ENCODE measurements at places on chromosomes 2 and 18.

DNA sequence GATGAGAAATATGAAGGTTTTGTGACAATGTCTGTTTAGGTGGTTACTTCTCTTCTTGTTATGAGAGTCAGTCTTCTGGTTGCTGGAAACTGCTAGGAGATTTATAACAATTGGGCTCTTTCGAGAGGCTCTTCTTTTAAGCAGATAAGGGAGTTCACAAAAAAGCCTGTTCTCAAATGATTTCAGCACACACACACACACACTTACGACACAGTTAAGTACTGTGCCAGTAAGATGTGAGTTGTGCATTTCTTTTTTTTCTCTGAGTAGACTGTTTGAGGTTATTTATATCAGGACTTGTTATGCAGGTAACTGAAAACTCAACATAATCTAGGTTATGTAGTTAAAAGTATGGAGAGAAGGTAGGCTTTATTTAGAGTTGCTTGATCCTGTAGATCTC is 49.8 kb downstream of the MSH2 start:
- DNase-seq, result no peak

DNA sequence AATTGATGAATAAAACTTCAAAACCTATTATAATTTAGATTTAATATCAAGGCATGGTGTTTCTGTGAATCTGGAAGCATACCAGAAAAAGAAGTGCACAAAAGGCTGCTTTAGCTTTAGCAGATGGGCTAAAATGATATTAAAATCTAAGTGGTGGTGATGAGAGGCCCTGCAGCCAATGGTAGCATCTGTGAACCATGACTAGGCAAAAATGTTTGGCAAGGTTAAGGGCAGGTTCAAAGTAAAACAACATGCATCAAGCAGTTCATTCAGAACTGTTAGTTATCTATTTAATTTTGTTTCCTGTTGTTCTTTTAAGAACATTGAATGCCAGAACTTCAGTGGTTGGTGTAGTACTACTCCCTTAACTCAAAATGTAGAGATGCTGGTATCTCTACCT is 1736.9 kb upstream of the CELF4 start:
- peak; percentile 32 for DNase-seq

DNA sequence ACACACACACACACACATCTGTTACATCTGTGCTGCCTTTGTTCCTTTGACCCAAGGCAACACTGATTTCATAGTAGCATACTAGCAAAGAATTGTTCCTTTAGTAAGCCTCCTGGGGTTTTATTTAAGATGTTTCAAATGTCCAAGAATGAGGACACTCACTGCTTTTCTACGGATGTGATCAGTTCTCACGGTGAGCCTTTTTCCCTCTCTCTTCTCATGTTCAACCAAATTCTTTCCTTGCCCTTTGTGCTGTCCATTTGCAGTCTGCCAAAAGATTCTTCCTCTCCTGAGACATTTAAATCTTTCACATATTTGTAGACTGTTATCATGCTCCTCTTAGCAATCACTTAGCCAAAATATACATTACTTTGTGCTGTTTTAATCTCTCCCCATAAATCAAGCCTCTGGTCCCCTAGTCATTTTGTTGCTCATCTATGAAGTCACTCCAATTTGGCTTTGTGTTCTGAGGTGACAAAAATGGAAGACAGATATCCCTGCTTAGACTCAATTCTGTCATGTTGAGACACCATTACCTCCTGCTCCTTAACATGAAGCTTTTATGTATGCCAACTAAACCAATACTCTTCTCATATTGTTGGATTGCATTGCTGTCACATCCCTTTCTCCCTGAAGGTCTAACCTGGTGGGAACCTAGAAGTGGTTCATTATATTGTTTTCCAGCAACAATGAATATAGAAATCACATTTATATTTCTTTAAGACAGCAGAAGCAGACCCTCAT is 1605.3 kb upstream of the ACVR2A start:
- no peak for DNase-seq

- peak; percentile 37 for DNase-seq
Observed at GRCh38 chr2:20580690-20581437, 70.0 kb downstream of the HS1BP3 start.

- DNase-seq, result no peak
Observed at GRCh38 chr18:10499230-10499629, 26.6 kb upstream of the NAPG start.

DNA sequence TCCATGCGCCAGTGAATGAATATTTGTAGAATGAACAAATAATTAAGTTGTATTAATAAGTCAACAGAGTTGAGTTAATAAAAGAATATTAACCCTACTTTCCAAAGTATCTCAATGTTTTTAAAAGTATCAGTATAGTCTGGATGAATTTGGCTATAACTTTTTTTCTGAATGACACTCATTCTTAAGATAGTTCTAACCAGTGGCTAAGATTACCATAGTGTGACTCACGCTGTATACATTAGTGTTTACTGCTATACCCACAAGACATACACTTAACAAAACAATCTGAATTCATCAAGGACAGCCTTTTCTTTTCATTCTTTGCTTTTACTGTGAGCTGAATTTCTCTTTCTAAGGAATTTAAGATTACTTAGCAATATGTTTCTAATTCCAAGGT is 77.0 kb upstream of the PDE1A start:
- no peak for DNase-seq

- DNase-seq, result no peak
Observed at GRCh38 chr18:50494569-50494968, 65.3 kb upstream of the MAPK4 start.

- no peak for DNase-seq
Observed at GRCh38 chr18:62301322-62301721, 23.8 kb upstream of the TNFRSF11A start.

DNA sequence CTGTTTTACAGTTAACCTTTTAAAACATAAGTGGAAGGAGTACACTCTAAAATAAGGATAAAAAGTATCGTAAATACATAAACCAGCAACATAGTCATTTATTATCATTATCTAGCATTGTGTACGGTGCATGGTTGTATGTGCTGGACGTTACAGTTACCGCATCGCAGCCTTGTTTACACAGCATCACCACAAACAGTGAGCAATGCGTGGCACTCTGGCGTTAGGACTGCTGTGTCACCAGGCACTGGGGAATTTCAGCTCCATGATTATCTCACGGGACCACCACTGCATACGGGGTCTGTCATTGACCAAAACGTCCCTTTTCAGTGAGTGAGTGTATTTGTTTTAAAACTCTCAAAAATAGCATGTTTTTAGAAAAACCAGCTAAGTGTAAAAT is 103.0 kb upstream of the SNTG2 start:
- no peak for DNase-seq

GRCh38 chr18:77571743-77572142 is 322.1 kb downstream of the GALR1 start:
- DNase-seq, result no peak

DNA sequence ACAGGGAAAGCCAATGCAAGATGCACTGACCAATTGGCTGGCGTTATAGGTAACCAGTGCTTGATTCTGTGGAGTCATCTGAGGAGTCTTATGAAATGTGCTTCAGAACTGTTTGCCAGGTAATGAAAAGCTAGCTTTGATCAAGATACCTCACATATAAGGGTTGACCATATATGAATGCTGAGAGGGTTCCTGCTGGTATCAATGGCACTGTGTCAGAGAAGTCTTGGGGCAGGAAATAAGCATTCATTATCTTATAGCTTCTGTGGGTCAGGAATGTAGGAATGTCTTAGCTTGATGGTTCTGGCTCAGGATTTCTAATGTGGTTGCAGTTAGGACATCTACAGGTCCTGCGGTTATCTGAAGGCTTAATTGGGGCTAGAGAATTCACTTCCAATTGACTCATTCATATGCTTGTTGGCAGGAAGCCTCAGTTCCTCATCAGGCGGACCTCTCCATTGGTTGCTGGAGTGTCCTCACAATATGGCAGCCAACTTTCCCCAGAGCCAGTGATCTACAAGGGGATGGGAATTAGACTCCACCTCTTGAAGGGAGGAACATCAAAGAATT is 22.1 kb upstream of the TCF7L1 start:
- DNase-seq, result no peak

- DNase-seq, result no peak
Observed at GRCh38 chr2:217277646-217278398, 418.0 kb upstream of the TNP1 start.

GRCh38 chr2:216491793-216492596 is 6.6 kb upstream of the RPL37A start:
- DNase-seq, result no peak

- DNase-seq, result no peak
Observed at GRCh38 chr18:24937639-24938275, 414.2 kb downstream of the ZNF521 start.

DNA sequence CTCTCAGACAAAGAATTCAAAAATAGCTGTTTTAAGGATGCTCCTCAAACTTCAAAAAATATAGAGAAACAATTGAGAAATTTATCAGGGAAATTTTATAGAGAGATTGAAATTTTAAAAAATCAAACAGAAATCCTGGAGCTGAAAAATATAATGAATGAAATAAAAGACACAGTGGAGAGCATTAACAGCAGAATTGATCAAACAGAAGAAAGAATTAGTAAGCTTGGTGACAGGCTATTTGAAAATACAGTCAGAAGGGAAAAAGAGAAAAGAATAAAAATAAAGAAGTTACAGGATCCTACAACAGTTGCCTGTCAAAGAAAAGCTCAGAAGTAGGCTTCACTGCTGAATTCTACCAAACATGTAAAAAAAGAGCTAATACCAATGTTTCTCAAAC is 293.8 kb upstream of the VWC2L start:
- no peak for DNase-seq

DNA sequence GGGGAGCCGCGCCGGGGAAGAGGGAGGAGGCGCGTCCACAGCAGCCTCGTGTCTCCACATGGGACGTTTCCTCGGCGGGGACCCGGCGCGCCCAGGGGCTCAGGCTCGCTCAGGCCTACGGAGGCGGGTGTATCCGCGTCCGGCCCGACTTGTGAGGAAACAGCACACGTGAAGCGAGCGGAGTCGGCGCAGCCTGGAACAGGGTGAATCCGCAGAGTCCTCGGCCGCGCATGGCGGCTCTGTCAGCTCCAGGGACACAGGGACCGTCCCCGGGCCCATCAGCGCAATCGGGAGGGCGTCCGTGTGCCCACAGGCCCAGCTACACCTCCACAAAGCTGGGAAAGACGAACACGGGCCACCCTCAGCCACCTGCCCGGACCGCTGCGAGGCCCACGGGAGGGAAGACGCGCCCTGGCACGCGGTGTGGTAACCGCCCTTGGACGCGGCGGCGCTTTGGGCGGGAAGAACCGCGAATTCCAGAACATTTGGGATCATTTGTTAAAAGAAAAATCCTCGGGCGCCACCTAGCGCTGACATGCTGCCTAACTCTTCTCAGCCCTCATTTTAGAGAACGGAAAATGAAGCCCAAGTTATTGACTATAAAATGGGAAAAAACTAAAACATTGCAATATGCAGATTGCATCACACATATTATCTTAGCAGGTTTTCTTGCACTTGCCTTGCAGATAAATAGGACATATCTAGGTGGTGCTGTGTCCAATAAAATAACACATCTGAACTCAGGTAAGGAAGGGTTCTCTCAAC is 40.4 kb downstream of the TMEM18 start:
- DNase-seq, result peak; percentile 68
